ENCODE measurements at places on chromosomes 13 and 19.

DNA sequence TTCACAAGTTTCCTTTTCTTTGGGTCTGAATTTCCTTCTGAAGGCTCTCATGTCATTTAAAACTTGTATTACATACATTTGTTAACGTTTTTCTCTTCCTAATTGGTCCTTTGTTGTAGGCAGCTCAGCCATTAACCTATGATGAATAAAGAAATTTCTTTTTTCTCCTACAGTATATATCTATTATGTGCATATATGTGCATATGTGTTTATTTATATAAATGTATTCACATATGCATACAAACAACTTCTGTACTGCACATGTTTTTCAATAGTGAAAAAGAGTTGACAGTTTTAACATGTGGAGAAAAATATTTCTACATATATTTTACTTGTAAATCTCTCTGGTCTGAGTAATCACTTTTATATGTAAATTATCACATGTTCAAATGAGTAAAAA, 1674.9 kb upstream of the PCDH20 start:
- DNase-seq: no peak

DNA sequence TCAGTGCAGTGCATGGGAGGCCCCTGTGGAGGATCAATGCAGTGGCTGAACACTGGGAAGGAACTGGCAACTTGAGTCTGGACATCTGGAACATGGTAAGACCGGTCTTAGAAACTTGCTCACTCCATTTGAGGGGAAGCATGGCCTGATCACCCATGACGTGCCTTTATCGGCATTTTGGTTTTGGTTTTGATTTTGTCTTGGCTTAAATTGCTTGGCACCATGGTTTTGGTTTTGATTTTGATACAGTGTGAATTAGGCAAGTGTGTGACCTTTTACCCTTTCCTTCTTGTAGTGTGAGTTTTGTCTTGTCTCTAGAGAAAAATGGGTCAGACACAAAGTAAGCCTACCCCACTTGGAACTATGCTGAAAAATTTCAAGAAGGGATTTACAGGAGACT, 77.3 kb downstream of the ZNF486 start:
- no peak for DNase-seq

GRCh38 chr19:48746738-48747575, at the start of gene IZUMO1:
TSS of gene IZUMO1 (minus strand) at chr19:48746909. CDS start at chr19:48745859, 1,050 bp downstream.
- no peak for DNase-seq

- no peak for DNase-seq
Measured at GRCh38 chr13:36551445-36551844, 119.2 kb downstream of the CCNA1 start.

DNA sequence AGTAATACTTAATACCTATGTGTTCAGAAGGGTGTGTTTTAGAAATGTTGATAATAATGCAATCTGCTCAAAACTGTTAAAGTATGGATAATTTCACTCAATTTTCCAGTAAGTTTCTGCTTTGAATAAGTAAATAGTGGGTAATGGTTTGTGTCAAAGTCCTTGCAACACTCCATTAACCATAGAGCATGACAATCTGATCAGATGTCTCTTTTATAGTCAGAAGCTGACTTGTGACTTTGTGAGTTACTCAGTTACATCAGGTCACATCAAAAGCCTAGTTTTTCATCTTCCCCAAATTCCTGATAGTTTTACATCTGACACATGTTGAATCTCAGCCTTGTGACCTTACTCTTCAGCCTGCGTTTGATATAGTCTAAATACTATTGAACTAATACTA, 338.0 kb downstream of the EFNB2 start:
- no peak for DNase-seq

DNA sequence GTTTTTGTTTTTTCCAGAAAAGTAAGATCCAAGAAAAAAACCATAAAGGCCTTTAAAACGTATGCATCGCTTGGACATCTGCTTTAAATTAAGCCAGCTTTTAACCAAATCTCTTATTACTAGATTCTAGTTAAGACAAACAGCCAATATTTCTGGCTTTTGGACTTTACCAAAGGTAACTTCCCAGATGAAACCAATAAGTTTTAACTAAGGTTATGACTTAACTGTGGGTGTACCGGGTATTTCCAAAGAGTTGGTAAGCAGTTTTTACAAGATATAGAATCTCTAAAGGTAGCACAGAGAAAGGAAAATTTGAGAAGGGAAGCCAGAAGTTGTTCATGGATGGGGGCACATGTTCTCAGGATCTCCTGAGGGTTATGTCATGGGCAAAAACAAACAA, 34.0 kb downstream of the CEACAM1 start:
- DNase-seq: no peak

- no peak for DNase-seq
Measured at GRCh38 chr13:95485518-95486144, 66.9 kb upstream of the CLDN10 start.

DNA sequence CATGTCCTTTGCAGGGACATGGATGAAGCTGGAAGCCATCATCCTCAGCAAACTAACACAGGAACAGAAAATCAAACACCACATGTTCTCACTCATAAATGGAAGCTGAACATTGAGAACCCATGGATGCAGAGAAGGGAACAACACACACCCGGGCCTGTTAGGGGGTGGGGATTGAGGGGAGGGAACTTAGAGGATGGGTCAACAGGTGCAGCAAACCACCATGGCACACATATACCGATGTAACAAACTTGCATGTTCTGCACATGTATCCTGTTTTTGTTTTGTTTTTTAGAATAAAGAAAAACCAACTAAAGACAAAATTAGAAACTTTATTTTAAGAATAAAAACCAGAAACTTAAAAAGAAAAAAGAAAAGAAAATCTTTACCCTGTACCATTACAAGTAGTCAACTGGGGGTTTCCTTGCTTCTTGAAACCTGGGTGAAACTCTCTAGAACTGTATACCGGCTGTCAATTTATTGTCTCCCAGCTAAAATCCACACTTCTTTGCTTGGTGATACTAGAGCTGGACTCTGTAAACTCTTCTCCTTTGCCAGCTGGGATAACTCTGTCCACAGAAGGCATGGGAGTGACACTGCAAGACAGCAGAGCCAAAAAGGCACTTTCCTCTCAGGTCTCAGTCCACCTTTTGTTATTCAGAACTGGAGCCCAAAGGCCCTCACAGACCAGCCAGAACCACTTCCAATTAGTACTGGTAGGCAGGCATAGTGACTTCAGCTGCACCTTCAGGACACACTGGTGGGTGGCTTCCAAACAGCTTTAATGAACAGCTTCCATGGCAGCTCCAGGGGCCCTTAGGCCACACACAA, 9.0 kb downstream of the MICU2 start:
- no peak for DNase-seq

DNA sequence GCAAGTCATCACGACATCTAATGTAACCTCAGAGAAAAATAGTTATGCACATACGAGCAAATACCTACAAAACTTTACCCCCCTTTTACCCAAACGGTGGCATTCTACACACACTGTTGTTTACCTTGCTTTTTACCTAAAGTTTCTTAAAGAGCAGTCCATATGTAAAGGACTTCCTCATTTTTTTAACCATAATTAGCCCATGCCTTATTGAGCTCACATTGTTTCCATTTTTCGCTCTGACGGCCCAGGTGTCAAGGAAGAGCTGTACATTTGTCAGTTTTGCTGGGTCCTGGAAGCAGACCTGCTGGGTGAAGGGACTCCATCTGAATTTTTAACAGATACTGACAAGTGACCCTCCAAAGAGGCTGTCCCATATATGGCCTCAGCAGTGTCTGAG, 89.4 kb downstream of the STK24 start:
- DNase-seq: no peak

DNA sequence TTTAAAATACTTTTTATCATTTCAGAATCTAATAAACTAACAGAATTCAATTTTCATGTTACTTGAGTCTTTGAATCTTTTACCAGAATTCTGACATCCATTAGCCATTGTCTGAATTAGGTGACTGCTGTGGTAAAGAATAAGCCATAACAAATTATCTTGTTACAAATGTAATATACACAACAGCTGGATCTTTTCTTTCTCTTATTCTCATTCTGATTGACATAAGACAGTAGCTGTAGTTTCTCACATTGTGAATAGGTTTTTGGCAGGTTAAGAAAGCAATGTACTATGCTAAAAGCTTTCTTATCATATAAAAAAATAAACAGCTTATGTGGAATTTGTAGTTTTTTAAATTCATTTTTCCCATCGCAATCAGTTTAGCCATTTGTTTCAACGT, 734.0 kb upstream of the PCDH9 start:
- no peak for DNase-seq

DNA sequence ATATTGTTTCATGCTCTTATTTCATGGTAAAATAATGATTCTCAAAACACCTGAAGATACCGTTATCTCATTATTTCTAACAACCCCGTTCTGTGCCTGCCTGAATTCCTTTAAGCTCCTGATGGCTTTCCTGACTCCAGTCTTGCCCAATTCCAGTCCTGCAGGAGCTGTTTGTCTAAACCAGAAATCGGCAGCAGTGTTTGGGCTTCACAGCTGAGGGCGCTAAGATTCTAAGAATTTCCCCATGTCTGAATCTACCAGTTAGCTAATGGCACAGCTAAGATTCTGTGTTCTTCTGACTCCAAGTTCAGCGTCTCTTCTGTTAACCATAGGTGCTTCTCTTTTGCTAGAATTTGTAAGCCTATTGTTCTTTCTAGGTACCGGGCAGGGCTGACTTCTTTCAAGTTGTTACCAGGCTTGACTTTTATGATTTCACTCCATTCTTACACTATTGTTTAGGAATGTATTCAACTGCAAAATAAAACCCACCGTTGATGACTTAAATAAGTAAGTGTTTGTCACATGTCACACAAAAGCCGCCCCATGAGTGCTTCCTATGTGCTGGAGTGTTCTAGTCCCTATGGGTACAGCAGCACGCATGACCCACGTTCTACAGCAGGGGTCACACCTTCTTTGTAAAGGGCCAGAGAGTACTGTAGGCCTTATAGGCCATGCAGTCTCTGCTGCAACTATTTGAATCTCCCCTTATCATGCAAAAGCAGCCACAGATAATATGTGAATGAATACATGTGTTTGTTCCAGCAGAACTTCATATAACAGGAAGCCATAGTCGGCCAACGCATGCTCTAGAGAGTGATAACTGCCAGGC, 168.3 kb upstream of the RNF113B start:
- no peak for DNase-seq

DNA sequence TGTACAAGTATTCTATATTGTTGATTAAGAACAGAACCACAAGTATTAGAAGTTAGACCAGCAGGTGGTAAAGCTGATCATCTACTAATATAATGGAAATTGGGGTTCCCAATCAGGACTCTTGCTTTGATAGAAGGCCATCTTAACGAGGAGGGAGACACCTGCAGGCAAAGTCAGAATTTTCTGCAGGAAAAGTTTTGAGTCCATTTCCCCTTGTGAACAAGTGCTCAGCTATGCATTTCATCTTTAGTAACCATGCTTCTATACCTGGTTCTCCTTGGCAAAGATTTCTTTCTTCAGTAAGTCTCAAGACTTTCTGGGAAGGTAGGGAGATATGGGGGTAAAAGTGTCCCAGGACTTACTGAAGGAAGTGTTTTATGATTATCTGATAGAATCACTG, 36.1 kb upstream of the USPL1 start:
- no peak for DNase-seq

DNA sequence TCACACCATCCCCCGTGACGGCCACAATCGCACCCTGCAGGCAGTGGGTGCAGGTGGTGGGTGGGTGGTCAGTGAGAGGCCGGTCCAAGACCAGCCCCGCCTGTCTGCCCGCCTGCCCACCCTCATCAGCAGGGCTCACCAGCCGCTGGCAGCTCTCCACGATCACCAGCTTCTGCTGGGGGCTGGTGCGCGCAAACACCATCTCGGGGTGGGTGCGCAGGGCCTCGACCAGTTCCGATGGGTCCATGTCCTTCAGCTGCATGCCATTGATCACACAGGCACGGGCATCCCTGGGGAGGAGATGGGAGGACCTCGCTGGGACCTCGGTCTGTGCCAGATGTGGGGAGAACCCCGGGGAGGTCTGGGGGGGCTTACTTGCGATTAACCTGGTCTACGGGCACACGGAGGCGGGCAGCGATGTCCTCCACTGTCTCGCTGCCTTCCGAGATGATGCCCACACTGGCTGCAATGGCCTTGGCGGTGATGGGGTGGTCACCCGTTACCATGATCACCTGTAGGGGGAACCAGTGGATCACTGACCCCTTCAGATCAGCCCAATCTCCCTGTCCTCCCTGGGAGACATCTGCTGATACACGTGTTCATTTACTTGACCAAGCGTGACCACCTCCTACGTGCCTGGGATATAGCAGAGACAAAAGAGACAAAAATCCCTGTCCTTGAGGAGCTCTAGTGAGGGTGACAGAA, 8.0 kb downstream of the ATP4A start:
- DNase-seq: no peak

DNA sequence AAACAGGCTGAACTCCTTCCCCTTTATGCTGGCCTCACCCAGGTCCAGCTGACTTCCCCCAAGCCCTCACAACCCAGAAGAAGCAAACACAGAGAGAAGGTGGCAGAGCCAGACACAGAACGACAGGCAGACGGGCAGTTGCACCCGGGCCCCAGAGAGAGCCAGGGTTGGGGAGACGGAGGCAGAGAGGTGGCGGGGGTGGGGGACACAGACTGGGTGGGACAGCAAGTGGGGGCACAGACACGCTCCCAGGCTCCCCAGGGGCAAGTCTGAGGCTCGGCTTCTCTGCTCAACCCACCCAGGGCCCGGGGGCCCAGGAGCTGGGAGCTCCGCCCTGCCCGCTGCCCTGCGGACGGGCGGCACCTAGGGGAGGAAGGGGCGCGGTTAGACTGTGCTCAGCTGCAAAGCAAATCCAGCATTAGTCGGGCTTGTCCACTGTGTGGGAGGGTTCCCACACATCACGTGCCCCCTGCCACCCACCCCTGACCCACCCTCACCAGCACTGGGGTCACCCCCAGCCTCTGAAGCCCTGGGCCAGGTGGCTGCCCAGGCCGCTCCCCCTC, 31.3 kb upstream of the ASF1B start:
- no peak for DNase-seq

DNA sequence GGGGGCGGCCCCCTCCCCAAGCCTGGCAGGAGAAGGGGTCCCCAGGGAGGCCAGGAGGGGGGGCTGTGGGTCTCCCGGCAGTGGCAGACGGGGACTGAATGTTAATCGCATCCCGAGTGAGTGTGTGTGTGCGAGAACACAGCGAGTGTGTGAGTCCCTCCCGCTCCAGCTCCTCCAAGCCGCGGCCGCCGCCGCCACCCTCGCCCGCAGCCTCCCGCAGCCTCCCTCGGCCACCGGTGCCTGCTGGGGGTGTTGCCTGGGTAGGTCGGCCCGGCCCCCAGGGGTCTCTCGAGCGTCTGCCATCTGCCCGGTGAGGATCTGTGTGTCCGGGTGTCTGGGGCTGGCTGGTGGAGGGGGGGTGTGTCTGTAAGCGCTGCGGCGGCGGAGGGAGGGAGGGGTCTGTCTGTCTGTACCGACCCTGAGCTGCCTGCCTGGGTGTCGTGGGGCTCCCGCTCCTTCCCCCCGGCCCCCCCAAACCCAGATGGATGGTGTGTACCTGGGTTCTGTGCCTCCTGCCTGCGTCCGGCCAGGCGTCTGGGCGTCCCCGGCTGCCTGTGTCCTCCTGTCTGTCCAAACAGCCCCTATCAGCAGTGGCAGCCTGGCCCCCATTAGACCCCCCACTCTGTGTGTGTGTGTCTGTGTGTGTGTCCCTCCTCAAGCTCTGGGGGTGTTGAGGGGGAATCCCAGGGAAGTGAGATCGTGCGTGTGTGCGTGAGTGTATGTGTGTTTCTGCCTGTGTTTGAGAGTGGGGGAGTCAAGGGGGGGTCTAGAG, at the start of gene GRIN2D:
Gene GRIN2D (plus strand): TSS at position 110 of the 772 bp plus-strand sequence. CDS start 4,725 bp downstream, outside the sequence.
- DNase-seq: no peak

- DNase-seq: no peak
Measured at GRCh38 chr13:48873587-48873986, 102.1 kb upstream of the FNDC3A start.

- DNase-seq: peak; percentile 26
Measured at GRCh38 chr19:12938779-12939601, 581 bp downstream of the CALR start.

Measured in stimulated activated CD4-positive, alpha-beta T cell treated with anti-CD3 and anti-CD28 coated beads, TNF-alpha, amount 100 ng/mL, for 4 hours (primary cell).